ENCODE measurements at places on chromosomes 1 and 21. TPM values are rescaled to one million over a fixed set of nuclear protein-coding genes. Genes with fewer than 3 reads are reported as not detected.

Gene RAB25
- total RNA-seq: not detected

Gene IL12RB2
- total RNA-seq: not detected

Gene CD34
- 1.2 TPM for total RNA-seq

Gene SPRR1B
- not detected for total RNA-seq

Gene OR2T2
- total RNA-seq: not detected

Gene H6PD
- 42.2 TPM for total RNA-seq

Gene CELF3
- total RNA-seq: not detected

Gene TSPEAR
- not detected for total RNA-seq

Gene RXFP4
- total RNA-seq: not detected

Gene FASLG
- 0.52 TPM for total RNA-seq

Gene LCE1E
- not detected for total RNA-seq

Gene WNT3A
- total RNA-seq: not detected

Gene GLUL
- 314 TPM for total RNA-seq

Gene AMY1C
- not detected for total RNA-seq

Gene BTF3L4
- 68.6 TPM for total RNA-seq

Gene GFI1
- total RNA-seq: 0.11 TPM

Gene RFX5
- 73.3 TPM for total RNA-seq

Gene NPL
- total RNA-seq: 4.2 TPM

Gene CA14
- total RNA-seq: not detected

Gene C1QB
- not detected for total RNA-seq

Gene CENPF
- 199 TPM for total RNA-seq

Gene SLC25A33
- total RNA-seq: 5.8 TPM

Gene MR1
- 16.9 TPM for total RNA-seq

Gene GABPB2
- total RNA-seq: 6.3 TPM

Gene MACO1
- 12.8 TPM for total RNA-seq

Gene C1orf141
- total RNA-seq: not detected

Gene KCNJ10
- not detected for total RNA-seq

Gene DENND2D
- 0.71 TPM for total RNA-seq

Gene CA6
- total RNA-seq: not detected

Gene TRIM17
- not detected for total RNA-seq

Gene PCBP3
- 2.8 TPM for total RNA-seq

Gene DCAF8
- total RNA-seq: 73.1 TPM

Gene DUSP23
- 38.4 TPM for total RNA-seq

Gene LYSMD1
- total RNA-seq: 9.1 TPM

Gene PCNX2
- 6.2 TPM for total RNA-seq

Gene SAMD13
- 0.98 TPM for total RNA-seq

Gene TSEN15
- total RNA-seq: 85.3 TPM

Gene ICOSLG
- total RNA-seq: under 0.01 TPM

Gene TSPAN1
- 2.6 TPM for total RNA-seq

Gene LMOD1
- 0.13 TPM for total RNA-seq

Gene TP73
- 2.4 TPM for total RNA-seq

Gene HNRNPR
- total RNA-seq: 140 TPM

Gene RHEX
- total RNA-seq: not detected

Gene KMO
- not detected for total RNA-seq

Gene LCA5L
- total RNA-seq: 0.98 TPM
